ENCODE measurements at places on chromosomes 7 and 10. TPM values are rescaled to one million over a fixed set of nuclear protein-coding genes. Genes with fewer than 3 reads are reported as not detected.

GRCh38 chr7:35691827-35692307 is 3.1 kb downstream of the HERPUD2 start:
- peak; percentile 45 for DNase-seq

DNA sequence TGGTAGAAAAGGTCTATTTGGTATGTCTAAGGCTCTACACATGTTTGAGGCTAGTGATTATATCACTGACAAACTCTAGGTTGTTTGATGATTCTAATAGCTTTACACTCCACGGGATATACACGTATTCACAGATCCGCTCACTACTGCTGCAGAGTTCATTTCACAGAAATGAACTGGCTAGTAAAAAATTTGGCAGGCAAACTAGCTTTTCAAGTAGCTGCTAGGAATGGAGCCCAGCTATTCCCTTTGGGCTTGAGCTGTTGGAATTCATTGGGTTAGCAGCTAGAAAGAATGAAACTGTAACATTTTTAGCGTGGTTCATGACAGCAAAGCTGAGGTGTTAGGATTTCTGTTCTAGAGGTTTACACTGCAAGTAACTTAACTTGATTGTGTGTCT is 37.6 kb downstream of the R3HCC1L start:
- no peak for DNase-seq

- DNase-seq, result no peak
Observed at GRCh38 chr7:14988941-14989340, 86.4 kb upstream of the DGKB start.

- DNase-seq, result no peak
Observed at GRCh38 chr7:157668884-157669767, 332.3 kb downstream of the DNAJB6 start.

The NEURL1 gene
- 0.87 TPM for total RNA-seq

The CTBP2 gene
- 1.2 TPM for total RNA-seq

The MUC3A gene
- total RNA-seq, result 0.31 TPM

All from activated naive CD4-positive, alpha-beta T cell treated with anti-CD3 and anti-CD28 coated beads, Interleukin-2, amount 50 U/mL, for 72 hours (primary cell).